ENCODE measurements at places on chromosomes 6 and 20.

DNA sequence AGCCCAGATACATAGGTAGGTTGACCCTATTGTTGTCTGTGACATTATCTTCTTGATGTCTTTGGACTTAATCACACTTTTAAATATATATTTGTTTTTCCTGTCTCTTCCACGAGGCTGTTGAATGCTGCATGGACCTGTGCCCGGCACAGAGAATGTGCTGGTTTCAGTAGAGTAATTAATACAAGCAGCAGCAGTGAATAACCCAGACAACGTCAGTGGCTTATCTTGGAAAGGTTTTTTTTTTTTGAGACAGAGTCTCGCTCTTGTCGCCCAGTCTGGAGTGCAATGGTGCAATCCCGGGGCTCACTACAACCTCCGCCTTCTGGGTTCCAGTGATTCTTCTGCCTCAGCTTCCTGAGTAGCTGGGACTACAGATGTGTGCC lies 108.2 kb downstream of the CDH26 start:
- no peak for DNase-seq

- DNase-seq, result no peak
These were observed 394.9 kb downstream of the BTBD9 start for GRCh38 chr6:38244869-38245268.

DNA sequence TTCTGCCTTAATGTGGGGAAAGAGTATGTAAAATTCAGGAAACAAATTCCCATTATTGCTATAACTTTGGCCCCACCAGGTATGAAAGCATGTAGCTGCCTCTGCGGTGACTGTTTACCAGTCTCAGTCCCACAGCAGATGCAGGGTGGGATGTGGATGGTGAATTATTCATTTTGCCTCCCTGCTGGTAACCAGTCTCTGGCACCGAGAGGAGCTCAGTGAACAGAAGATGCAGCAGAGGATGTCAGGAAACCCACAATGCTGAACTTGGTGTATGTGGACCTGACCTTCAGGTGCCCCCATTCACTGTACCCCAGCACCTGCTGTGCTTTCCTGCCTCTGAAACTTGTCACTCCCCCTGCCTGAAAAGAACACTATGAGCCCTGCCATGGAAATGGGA lies 8.8 kb upstream of the METTL24 start:
- no peak for DNase-seq

DNA sequence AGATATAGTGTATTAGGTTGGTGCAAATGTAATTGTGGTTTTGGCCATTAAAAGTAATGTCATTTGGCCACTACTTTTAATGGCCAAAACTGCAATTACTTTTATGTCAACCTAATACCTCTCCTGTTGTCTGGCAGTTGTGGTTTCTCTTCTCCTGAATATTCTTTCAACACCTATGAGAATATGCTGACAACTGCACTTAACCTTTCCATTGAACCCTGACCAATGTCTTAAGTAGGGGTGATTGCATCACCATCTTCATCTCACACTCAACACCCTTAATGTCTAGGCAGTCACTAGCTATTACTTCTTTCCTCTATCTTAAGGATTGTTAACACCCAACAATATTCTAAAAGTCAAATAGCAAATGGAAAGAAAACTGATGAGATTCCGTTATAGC lies 200.5 kb upstream of the HSF2 start:
- DNase-seq, result no peak

- no peak for DNase-seq
These were observed 2.0 kb downstream of the LRRC1 start for GRCh38 chr6:53796791-53797190.

DNA sequence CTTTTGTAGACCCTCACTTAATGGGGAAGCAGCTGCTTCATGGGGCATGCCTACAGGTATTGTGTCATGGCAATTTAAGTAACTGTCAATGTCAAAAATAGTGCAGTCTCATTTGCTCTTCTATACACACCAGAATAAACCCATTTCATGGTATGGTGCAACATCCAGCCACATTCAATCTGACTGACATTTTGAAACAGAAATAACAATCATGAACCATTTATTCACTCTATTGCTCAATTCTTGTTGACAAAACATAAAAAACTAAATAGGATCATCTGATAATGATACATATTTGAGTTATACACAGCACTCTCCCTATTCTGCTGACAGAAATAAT lies 122.9 kb downstream of the MAP7 start:
- no peak for DNase-seq

DNA sequence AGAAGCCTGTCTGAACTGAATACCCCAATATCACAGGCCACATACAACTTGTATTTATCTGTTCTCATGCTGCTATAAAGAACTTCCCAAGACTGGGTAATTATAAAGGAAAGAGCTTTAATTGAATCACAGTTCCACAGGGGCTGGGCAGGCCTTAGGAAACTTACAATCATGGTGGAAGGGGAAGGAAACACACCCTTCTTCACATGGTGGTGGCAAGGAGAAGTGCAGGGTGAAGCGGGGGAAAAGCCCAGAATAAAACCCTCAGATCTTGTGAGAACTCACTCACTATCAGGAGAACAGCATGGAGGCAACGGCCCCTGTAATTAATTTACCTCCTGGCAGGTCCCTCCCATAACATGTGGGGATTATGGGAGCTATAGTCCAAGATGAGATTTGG lies 50.3 kb upstream of the FNDC1 start:
- no peak for DNase-seq

GRCh38 chr6:145009711-145010110 lies 724.6 kb downstream of the UTRN start:
- DNase-seq, result no peak

- DNase-seq, result no peak
These were observed 75.1 kb downstream of the MYO6 start for GRCh38 chr6:75824160-75824559.

- DNase-seq, result no peak
These were observed 697.1 kb downstream of the DOK5 start for GRCh38 chr20:55172310-55173002.
